Activated CD4-positive, alpha-beta T cell treated with anti-CD3 and anti-CD28 coated beads for 24 hours (primary cell): ENCODE measurements at places on chromosomes 13 and 19.

- no peak for DNase-seq
Measured at GRCh38 chr19:35115177-35115951, at the start of gene FXYD3. FXYD3 (plus strand) TSS chr19:35115823; CDS start chr19:35119377, 3,554 bp downstream.

DNA sequence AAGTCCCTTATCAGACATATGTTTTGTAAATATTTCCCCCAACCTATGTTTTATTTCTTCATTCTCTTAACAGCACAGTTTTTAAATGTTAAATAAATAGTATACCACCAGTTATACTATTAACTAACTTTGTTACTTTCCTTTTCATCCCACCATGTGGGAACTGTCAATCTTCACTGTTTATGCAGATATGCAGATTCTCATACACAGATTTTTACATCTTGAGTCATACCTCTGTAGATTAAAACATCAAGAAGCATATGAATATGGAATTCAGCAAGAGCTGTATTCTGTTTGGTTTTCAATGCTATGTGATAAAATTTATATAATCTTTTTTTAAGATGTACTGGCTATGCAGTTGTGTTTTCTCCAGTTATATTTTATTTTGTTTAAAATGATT is 566.3 kb downstream of the LIG4 start:
- DNase-seq, result no peak

GRCh38 chr19:41638641-41639081 is 11.8 kb upstream of the CEACAM4 start:
- DNase-seq, result no peak

DNA sequence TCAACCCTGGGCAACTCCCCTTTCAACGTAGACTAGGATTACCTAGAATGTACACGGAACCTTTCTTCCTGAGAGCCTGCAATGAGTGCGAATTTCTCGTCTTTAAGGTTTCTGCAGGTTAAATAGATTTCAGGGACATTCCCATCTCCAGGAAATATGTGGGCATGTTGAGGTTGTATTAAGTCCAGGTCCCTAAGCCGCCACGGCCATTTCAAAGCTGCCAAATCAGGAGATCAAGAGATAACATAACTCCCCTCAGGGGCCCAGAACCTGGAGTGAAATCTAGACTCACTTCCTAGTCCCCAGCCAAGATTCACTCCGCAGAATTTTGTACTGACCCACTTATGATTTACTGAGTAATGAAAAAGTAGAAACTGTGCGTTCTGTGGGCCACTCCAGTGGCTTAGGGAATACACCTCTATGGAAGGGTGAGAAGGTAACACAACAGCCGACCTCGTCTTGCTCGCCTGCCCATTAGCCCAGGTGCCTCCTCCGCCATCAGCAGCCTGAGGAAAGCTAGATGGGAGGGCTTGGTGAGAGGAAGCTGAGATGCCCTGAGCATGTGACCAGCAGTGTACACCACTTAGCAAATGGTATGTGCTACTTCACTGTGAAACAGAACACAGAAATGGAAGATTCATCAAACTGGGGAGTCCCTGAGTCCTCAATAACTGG is 98.5 kb upstream of the SOX1 start:
- no peak for DNase-seq

GRCh38 chr13:40635315-40635995 is 31.0 kb downstream of the FOXO1 start:
- no peak for DNase-seq

DNA sequence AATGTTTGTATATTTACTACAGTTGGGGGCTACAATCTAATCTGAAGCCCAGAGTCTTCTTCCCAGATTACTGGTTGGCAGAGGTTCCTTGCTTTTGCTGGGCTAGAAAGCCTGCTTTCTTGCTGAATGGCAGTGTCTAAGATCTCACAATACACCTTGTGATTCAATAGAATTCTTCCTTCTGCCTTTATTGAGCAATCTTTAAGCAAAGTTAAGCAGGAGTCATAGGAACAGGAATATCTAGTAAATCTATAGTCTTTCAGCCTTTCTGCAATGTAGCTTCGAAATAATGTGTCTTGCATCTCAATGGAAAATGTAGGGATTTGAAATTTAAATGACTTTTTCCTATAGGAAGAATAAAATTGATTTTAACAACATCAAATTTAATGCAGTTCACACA is 346.1 kb downstream of the SLITRK1 start:
- DNase-seq, result no peak

GRCh38 chr19:8261881-8262280 is 46.3 kb downstream of the CD320 start:
- DNase-seq, result no peak

- no peak for DNase-seq
Measured at GRCh38 chr13:109611912-109612691, 174.3 kb downstream of the IRS2 start.

DNA sequence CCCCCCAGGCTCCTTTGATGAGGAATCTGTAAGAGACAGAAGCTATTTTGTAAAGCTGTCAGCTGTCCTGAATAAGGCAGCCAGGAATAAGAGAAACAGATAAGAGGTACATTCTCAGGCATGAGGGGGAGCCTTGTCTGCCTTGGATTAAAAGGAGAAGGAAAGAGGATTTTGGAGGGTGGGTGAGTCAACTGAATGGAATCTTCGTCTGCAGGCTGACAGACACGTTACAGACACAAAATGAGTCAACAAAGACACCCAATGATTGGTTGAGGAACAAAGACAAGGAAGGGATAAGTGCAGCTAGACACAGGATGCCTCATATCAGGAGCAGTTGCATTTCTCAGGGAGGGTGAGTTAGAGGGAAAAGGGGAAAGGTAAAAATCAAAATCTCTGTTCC is 162.5 kb downstream of the OLFM4 start:
- DNase-seq, result no peak

GRCh38 chr13:100392709-100393630 is 195.6 kb downstream of the GGACT start:
- peak; percentile 34 for DNase-seq

DNA sequence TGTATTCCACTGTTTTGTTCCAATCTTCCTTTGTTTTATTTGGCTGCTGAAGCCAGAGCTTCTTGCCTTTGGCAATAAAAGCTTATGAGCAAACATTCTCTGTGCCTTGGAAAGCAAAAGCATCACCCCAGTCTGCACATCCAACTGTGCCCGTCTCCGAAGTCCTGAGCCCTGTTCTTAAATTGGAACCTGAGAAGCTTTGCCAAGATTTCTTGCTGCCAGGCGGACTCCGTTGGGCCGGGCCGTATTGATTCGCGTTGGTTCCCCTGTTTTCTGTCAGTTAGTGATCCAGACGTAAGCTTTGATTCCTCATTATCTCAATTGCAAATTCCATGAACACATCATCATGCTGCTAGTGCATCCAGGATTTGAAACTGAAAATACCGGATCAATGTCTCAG is 793.0 kb downstream of the OLFM4 start:
- no peak for DNase-seq

- peak; percentile 36 for DNase-seq
Measured at GRCh38 chr19:4115050-4115817, 8.7 kb downstream of the MAP2K2 start.

DNA sequence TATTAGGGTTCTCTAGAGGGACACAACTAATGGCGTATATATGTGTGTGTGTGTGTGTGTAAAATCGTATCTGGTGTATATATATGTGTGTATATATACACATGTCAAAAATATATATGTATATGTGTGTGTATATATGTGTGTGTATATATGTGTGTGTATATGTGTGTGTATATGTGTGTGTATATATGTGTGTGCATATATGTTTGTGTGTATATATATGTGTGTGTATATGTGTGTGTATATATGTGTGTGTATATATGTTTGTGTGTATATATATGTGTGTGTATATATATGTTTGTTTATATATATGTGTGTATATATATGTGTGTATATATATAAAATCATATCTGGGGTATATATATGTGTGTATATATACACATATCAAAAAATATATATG is 5.4 kb upstream of the LILRB5 start:
- DNase-seq, result no peak

GRCh38 chr19:1317274-1318003 is 31.8 kb downstream of the EFNA2 start:
- DNase-seq, result no peak

- no peak for DNase-seq
Measured at GRCh38 chr19:33758541-33759013, 38.1 kb upstream of the KCTD15 start.

- no peak for DNase-seq
Measured at GRCh38 chr13:70366720-70367119, 258.5 kb upstream of the KLHL1 start.

DNA sequence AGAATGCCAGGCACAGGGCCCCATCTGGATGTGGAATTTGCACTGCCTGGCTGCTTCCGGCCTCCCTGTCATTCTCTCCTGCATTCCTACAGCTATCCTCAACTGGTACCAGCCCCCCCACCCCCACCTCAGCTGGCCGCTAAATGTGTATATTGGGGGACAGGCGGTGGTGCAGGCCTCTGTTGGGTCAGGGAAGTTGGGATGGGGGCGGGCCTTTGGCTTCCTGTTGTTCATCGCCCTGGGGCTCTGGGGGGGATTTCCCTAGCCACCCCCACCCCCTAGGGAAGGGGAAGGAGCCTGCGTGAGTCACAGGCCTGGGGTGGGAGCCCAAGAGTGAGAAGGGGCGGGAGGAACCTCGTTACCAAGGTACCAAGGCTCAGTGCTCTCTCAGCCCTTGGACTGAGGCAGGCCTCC is 10.6 kb downstream of the POU2F2 start:
- DNase-seq, result peak; percentile 77

DNA sequence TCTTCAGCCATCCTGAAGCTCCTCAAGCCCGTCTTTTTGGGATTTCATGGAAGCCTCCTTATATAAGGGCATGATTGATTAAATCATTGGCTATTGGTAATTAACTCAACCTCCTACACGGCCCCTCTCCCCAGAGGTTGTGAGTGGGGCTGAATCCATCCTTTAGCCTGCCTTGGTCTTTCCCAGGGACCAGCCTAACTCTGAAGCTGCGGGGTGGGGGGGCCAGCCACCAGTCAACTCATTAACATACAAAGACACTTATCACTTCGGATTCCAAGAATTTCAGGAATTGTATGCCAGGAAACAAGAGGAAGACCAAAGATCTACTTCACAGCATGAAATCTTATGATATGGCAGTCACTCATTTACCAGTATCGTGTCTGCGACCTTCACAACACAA is 9.9 kb downstream of the COL4A1 start:
- no peak for DNase-seq

DNA sequence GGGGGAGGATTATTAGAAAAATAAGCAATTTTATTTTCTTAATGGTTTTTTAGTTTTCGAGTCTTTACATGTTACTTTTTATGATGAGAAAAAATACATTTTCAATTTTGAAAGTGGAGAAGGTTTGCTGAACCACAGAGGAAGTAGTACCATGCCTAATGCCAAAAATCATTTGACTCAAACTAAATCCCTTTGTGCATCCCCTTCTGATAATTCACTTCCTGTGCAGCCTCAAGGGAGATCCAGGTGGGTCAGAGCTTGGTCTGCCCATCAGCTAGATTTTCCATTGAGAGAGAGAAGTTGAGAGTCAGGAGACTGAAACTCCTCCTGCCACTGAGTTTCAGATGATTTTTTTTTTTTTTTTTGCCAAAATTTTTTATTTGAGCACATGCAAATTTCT is 571.7 kb downstream of the LIG4 start:
- no peak for DNase-seq

DNA sequence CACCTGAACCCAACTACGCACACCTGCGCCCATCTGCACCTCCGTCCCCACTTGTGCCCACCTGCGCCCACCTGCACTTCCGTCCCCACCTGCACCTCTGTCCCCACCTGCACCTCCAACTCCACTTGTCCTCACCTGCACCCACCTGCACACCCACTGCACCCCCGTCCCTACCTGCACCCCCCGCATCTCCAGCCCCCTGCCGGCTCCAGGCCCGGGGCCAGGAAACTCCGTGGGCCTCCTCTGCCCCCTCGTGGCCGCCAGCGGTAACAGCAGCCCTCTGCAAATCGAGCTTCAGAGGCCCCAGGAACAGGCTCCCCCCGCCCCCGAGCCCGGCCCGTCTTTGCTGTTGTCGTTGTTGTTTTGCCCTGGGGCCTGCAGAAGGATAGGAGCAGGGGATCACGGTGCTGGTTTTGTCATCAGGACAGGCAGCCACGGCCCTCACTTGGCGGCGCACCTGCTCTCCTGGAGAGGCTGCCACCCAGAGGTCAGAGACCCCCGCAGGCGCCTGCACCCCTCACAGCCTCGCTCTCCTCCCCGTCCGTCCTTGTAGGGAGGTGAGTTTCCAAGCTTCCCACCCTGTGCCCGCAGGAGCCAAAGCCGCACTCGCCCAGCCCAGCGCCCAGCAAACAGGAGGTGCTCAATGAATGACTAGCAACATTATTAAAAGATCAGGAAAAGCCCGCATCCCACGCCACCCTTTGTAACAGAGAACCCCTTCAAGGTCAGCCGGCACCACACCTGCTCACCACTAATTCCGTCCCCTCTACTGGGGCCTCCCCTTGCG is 65.4 kb downstream of the GNG7 start:
- DNase-seq, result peak; percentile 59

DNA sequence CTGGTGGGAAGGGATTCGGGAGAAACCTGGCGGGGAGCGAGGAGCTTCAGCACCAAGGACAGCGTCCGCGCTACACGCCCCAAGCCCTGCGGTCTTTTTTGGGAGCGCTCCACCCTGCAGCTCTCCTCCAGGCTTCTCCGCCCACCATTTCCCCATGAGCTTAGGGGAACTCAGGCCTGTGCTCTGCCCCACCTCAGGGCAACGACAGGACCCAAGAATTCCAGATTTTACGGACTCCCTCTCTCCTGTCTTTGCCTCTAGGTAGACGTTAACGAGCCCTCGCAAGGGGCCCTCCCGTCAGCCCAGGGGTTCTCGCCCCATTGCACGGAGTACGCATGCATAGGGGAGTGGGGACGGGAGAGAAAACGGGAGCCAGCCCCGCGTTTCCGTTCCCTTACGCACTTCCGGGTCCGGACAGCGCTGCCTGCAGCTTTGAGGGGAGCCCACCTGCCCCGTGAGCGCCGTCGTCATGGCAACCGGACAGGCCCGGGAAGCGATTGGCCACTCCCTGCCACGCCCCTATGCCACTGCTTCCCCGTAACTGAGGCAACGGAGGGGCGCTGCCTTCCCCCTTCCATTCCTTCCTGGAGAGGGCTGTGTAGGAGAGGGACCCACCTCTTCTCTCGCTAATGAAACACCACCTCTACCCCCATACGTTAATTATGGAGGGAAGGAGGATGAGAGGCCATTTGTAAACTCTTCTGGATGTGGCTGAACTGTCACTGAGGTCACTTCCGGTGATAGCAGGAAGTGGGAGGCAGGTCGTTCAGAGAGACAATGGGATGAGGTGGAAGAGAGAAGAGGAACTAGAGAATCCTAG is 20.8 kb downstream of the NOVA2 start:
- DNase-seq, result peak; percentile 22

GRCh38 chr13:44116562-44117332 is 237.0 kb downstream of the LACC1 start:
- DNase-seq, result no peak

- no peak for DNase-seq
Measured at GRCh38 chr13:29887030-29887557, 36.7 kb upstream of the UBL3 start.

DNA sequence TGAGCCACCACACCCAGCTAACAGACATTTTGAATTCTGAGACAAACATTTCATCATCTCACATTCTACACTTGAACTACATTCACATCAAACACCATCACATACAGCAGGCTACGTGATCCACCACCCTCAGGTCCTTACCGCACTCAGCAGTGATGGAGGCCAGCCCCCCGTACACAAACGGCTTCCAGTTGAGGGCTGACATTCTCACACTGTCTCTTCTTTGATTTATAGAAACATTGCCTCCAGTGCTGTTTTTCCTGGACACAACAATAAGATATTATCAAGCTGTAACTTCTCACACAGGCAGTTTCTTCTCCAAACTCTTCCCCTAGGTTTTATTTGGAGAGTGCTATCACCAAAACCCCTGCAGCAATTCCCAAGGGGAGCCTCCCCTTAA is 7.0 kb downstream of the SLC25A30 start:
- DNase-seq, result no peak
